ENCODE measurements at places on chromosomes 1 and 21. TPM values are rescaled to one million over a fixed set of nuclear protein-coding genes. Genes with fewer than 3 reads are reported as not detected.

Gene PTCH2
- total RNA-seq: under 0.01 TPM

Gene SOX13
- total RNA-seq: 2.2 TPM

Gene PHLDA3
- total RNA-seq: 126 TPM

Gene DNAJC28
- 1.5 TPM for total RNA-seq

Gene DRAXIN
- not detected for total RNA-seq

Gene FCN3
- not detected for total RNA-seq

Gene GPX7
- 43.0 TPM for total RNA-seq

Gene FMO5
- total RNA-seq: 0.71 TPM

Gene ANGPTL1
- total RNA-seq: 8.8 TPM

Gene RNU1-4
- total RNA-seq: 4,050 TPM

Gene MSH4
- 0.46 TPM for total RNA-seq

Gene SYTL1
- total RNA-seq: 0.18 TPM

Gene CYP4Z1
- total RNA-seq: not detected

Gene NMNAT2
- 0.28 TPM for total RNA-seq

Gene SMAP2
- 15.9 TPM for total RNA-seq

Gene ASCL5
- not detected for total RNA-seq

Gene CFAP141
- not detected for total RNA-seq

Gene USH2A
- under 0.01 TPM for total RNA-seq

Gene AMY1B
- not detected for total RNA-seq

Gene TNFRSF4
- total RNA-seq: 0.14 TPM

Gene SYT2
- not detected for total RNA-seq

Gene RPS6KC1
- 28.8 TPM for total RNA-seq

Gene ALG6
- total RNA-seq: 9.7 TPM

Gene TLR5
- under 0.01 TPM for total RNA-seq

Gene ARTN
- 0.18 TPM for total RNA-seq

Gene CYP4A11
- not detected for total RNA-seq

Gene MROH7
- total RNA-seq: 0.92 TPM

Measured in smooth muscle cell of bladder (primary cell).